ENCODE measurements at places on chromosomes 5 and 9.

GRCh38 chr9:89878687-89879086 lies 273.9 kb downstream of the GADD45G start:
- no peak for DNase-seq

DNA sequence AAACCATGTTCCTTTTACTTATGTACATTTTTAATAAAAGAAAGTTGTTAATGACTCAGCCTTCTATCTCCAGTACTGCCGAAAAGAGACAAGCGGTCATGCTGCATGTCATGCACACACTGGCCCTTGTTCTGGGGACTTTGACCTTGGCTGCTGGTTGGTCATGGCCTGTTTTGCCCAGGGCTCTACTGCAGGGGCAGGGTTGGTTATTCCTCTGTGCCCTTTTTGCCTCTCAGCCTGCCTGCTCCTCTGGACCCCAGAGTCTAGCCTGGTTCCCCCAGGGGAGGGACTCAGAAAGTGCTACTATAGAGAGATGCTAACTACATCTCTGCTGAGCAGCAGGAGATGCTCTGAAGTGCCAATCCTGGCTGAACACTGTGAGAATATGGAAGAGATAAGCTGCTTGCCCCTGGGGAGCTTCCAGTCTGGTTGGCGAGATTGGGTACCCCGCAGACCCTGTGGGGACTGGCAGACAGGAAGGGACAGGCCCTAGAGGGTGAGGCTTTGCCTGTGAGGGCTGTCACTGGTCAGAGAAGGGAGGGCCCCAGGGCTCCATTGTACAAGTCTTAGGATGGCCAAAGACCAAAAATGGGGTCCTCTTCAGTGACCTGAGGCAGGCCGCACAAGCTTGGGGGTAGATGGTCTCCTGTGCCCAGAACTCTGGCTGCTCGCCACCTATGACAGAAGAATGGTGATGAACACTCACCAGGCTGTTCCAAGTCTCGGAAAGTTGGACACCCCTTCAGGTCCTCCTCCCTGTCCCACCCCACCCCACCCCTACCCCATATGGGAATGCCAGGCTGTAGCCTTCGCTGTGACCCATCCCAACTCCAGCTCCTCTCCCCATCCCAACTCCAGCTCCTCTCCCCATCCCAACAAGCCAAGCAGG lies 14.3 kb downstream of the IRF1 start:
- no peak for DNase-seq

DNA sequence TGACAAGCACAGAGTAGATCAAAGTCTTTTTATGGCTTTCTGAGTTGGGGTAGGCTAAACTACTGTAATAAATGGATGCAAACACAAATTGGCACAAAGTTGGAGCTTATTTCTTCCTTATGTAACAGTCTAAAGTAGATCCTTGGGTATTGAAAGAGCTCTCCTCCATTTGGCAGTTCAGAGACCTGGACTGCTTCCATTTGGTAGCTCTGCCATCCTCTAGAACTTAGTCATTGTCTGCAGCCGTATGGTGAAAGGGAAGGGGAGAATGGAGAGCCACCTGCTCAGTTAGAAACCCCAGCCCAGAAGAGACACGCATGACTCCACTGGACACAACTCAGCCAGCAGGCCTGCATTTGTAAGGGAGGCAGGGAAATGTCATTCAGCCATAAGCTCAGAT lies 345.0 kb downstream of the DMAC1 start:
- no peak for DNase-seq

GRCh38 chr9:99023231-99023630 lies 79.5 kb downstream of the COL15A1 start:
- DNase-seq: no peak

GRCh38 chr5:98898743-98899142 lies 30.1 kb downstream of the CHD1 start:
- no peak for DNase-seq

DNA sequence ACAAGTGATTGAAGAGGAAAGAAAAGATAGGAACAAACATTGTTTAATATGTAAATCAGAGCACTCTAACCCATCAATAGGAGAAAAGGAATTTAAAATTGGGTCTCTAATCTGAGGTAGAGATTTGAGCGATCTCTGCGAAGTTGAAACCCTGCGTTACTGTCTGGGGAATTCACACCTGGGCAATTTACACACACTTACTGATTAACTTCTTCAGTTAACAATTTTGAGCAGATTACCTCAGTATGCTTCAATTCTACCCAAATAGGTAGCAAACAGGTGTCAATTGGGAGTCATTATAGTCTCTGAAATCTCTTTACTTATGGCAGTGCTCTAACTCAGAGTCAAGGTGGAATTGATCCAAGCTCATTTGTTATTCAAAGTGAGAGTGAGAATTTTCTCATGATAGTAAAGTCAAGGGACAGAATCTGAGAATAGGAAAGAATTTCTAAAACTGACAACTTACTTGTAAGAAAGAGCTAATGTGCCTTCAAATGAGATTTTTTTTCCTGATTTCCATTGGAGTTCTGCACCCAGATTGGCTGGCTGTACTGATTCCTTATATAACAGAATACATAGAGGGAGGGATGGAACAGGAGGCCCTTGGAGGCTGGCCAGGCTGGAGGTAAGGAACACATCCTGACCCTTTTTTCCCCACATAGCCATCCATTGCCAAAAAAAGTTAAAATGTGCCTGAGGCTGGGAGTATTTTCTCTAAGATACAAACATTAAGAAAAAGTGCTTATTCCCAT lies 27.1 kb upstream of the IFNA14 start:
- DNase-seq: no peak

DNA sequence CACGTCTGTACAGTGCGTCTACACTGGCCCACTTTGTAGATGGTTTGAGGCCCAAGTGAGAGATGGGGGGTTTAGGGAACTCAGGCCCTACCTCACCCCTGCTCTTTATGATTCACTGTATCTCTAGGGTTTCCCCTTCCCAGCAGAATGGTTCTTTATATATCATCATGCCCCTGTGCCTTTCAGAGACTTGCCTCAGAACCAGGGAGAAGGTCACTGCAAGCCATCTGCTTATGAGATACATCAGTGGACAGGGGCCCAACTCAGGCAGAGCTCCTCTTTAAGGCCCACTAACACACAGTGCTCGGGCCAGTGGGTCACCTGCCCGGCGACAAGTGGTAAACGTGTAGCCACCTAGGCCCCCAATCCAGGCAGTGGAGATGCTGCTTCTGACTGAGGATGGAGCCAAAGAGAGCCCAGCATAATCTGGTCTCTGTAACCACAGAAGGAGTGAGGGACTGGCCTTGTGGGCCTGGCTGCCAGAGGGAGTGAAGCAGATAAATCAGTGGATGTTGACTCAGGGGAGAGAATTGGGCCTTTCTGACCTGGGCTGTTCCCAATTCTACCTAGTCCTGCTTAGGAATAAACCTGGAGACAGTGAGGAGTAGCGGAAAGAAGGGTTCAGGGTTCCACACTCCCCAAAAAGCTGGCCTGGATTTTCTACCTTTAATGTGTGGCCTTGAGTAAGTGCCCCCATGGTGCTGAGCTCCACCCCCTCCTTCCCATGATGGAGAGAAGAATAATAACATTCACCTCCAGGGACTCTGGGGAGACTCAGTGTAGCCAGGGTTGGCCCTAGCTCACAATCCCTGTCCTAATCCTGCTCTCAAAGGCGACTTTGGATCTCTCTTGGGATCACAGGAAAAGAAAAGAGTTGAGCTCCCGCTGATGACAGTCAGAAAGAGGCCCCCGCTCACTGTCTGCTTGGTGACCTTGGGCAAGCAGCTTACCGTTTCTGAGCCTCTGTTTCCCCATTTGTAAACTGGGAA lies 2.8 kb upstream of the DUSP1 start:
- DNase-seq: no peak
